ENCODE measurements at places on chromosomes 3 and 15. TPM values are rescaled to one million over a fixed set of nuclear protein-coding genes. Genes with fewer than 3 reads are reported as not detected.

Gene LRTM1
- not detected for total RNA-seq

- DNase-seq: no peak
Observed at GRCh38 chr3:114464548-114464947, 170.7 kb downstream of the TIGIT start.

- DNase-seq: peak; percentile 79
Observed at GRCh38 chr3:134374791-134375581, 739 bp upstream of the AMOTL2 start.

GRCh38 chr3:47469616-47470015 is 6.1 kb downstream of the SCAP start:
- DNase-seq: no peak

Gene FANCD2OS
- total RNA-seq: not detected

DNA sequence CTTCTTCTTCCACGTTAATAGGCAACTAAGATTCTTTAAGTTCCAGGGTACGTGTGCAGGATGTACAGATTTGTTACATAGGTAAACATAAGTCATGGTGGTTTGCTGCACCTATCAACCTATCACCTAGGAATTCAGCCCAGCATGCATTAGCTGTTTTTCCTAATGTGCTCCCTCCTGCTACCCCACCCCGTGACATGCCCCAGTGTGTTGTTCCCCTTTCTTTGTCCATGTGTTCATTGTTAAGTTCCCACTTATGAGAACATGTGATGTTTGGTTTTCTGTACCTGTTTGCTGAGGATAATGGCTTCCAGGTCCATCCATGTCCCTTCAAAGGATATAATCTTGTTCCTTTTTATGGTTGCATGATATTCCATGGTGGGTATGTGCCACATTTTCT is 21.1 kb downstream of the GTF2A2 start:
- no peak for DNase-seq

Gene DUOXA1
- total RNA-seq: not detected

DNA sequence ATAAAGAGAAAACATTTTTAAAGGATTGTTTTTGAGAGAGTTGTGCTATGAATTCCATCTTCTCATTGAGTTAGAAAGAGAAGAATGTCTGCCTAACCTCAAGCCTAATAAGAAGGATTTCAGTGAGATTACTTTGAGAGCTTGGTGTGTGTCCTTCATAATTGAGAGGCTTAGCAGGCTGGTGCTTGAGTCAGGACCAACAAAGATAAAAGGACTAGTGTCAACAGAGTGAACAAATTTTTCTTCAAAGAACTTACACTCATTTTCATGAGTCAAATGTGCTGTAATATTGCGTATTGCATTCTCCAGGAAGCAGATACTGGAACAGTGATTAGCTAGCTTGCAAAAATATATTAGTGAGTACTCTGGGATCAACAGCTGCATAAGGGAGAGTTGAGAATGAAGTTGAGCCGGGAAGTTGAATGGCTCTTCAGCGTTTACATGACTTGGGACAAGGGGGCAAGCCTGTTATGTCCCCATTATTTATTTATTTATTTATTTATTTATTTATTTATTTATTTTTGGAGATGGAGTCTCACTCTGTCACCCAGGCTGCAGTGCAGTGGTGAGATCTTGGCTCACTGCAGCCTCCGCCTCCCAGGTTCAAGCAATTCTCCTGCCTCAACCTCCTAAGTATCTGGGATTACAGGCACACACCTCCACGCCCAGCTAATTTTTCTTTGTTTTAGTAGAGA is 37.5 kb upstream of the SLITRK3 start:
- DNase-seq: no peak

Gene COX17
- total RNA-seq: 138 TPM

DNA sequence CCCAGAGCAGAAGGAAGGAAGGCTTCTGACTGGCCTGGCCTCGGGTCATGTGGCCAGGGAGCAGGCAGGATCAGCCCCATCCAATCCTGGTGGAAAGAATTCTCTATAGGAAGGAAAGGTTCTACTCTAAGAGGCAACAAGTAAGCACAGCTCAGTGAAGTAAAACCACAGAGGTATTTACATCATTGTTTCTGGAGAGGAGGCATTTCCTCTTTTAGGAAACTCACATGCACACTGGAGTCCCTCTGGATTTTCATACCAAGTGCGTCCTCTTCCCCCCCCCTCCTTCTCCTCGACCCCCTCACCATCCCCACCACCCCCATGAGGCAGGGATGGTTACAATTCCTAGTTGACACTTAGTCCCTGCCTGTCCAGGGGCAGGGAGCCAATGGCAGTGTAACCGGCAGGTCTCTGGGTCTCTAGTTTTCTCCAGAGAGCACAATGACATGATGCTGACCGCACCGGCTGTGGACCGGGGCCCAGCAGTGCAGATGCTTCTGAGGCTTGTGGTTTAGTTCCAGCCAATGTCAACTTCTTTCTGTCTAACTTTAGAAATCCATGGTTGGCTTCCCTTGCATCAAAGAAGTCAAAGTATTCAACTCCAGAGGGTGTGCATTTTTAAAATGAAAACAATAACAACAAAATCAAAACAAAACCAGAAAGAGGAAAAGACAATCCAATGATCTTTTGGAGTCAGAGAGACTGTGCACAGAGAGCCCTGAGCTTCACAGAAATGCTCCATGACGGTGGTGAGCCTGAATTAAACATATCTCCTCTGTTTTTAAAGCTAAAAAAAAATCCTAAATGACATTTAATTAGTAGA is 230.3 kb upstream of the TLE3 start:
- DNase-seq: peak; percentile 76

Gene HRG
- not detected for total RNA-seq

DNA sequence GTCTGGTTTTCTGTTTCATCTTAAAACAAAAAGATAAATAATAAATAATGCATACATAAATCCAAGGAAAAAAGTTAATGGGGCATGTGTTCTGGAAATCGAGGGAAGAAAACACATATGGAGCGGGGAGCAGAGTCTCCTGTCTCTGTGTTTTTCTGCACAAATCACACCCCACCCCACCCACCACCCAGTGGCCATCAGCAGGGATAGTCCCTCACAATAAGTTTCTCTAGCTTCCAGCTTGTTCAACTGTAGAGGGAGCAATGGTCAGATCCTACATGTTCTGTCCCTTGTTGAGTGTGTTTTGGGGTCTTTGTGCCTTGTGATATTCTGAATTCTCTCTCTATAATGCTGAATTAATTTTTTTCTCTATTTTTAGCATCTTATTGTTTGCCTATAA is 26.8 kb upstream of the CHRNA7 start:
- DNase-seq: no peak

Gene FAM107A
- 19.0 TPM for total RNA-seq

DNA sequence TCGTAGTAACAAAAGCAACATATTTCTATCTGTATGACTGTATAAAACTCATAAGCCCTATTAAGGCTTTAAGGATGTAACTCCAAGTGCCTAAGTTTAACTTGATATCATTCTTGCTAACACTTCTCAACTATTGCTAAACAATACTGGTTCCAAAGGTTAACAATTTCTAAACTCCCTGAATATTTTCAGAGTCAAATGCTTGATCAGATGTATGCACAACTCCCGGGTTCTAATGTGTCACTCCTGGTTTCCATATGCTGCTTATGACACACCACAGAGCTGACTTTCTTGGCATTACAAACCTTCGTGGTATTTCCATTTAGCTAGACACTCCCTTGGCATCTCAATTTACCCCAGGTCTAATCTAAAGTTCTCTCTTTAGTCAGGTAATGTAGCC is 26.3 kb downstream of the DZIP1L start:
- no peak for DNase-seq

DNA sequence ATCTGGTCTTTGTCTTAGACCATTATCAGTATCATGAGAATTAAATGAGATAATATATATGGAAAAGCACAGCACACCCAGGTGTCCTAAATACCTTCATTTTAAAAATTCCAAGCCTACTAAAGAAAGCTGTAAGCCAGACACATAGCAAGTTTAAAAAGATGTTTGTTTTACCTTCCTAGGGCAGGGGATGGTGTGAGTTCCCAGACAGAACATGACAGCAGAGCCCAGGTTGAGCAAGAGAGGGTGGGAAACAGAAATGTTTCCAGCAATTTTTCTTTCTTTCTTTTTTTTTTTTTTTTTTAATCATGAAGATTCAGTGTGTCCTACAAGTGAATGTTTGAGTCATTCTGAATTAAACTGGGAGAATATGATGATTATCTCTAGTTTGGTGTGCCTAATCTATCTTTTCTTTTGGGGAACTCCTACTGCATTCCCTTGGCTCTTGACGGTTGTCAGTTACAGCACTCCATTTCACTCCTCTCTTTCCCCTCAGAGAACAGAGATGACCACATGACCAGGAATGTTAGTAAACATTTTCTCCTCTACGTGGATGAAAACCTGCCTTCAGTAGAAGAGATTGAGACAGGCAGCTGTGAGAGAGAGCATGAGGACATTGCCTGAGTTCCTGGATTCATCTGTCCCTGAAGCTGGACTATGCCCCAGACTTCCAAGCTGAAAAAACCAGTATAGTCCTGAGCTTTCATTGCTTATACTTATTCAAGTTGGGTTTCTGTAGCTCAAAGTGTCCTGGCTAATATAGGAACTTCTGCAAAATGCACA is 54.5 kb upstream of the ARL14 start:
- DNase-seq: no peak

Gene LYZL4
- total RNA-seq: not detected

- no peak for DNase-seq
Observed at GRCh38 chr3:89157575-89157974, 50.2 kb downstream of the EPHA3 start.

Gene OR5K2
- total RNA-seq: not detected

DNA sequence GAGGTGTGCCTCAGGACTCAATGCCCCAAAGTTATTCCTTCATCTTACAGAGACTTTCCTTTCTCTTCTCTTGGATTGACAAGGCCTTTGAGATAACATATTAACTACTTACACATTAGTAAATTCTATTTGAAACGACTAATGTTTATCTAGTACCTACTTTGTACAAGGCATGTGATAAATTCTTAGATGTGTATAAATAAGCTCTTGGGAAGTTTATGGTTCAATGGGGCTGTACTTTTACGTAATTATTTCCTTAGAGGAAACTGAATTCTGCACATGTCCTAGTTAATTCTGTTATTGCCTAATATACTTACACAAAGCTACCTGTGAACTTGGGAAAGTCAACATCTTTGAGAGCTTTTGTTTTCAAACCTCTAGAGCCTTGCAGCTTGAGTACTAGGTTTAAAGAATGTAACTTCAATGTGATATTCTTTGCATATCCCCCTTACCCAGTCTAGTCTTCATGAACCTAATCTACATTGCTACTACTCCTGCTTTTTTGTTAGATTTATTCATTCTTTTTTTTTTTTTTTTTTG is 58.5 kb upstream of the RAP2B start:
- no peak for DNase-seq

GRCh38 chr15:99424978-99425656 is 140.7 kb upstream of the MEF2A start:
- peak; percentile 58 for DNase-seq

DNA sequence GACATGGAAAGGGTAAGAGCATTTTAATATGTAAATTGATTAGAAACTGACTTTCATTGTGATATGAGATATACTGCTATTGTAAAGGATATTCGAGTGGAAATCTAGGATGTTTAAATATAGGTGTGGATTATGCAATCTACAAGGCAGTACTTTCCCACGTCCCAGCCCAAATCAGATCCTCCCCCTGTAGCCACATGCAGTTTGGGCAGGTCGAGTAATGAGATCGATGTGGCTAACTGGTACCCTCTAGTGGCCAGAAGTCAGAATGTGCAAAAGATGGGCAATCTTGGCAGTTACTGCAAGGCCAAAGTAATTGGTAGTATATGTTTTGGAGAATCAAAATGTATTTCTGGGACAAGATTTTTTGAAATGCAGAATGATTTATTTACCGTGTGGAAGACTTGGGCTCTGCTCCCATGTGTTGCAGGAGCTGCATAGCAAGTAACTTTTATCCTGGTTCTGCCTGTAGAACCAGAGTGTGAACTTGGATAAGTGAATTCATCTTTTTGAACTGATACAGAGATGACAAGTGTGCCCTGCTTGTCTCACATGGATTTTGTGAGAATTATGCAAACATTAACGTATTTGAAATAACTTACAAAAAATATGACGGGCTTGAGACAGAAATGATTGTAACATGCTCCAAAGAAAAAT is 94.5 kb upstream of the ADAMTSL3 start:
- no peak for DNase-seq

Gene MUSTN1
- total RNA-seq: 553 TPM

DNA sequence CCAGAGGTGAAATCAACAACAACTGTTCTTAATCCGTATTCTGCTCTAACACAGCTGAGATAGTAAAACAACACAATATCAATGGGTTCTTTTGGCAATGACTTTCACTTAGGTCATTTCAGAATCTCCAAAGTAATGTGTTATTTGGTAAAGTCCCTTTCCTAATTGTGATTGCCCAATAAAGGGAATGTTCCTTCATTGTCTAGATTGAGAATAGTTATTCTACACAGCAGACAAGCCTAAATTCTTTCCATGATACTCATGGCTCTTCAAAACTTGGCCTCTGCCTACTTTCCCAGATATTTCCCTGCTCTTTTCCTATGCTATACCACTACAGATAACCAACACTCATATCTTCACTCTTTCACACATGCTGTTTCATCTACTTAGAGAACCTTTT is 219.8 kb downstream of the FMN1 start:
- DNase-seq: no peak

DNA sequence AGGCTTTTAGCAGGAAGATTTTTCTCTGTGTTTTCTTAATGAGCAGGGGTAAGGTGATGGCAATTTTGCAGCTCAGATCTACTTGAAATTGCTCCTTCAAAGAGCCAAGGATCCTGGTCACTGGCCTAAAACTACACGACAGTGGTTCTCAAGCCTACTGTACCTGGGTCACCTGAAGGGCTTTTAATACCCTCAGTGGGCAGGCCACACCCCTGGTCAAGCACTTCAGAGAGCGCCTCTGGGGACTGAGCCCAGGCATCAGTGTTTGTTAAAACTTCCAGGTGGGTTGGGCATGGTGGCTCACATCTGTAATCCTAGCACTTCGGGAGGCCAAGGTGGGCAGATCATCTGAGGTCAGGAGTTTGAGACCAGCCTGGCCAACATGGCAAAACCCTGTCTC is 158.4 kb downstream of the FAM43A start:
- no peak for DNase-seq

DNA sequence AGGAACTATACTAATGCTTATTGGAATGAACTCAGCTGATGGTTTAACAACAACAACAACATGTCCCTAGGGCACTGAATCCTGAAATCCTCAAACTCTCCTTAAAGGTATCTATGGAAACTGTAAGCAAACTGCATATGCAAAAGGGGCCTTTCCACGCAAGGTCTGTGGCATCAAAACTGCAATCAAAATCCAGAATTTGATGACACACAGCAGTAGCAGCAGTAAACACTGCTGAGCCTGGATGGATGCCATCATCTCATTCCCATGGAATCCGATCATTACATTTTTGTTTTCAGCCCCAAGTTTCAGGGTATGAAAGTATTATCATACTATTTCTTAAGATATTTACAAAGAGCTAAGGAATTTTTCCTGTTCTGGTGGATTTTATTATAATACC is 399.7 kb downstream of the VPS13C start:
- no peak for DNase-seq

Gene GOLGA6L7
- total RNA-seq: not detected

GRCh38 chr3:51684971-51685751 is 14.1 kb downstream of the TEX264 start:
- no peak for DNase-seq

Data from psoas muscle (tissue), 8 donors.